ENCODE measurements at places on chromosomes 16 and 17.

GRCh38 chr16:85477801-85478363 lies 135.2 kb upstream of the GSE1 start:
- DNase-seq, result no peak

- DNase-seq, result peak; percentile 28
These were observed 18.9 kb downstream of the CA4 start for GRCh38 chr17:60168654-60169053.

- no peak for DNase-seq
These were observed 40.7 kb upstream of the ABCA10 start for GRCh38 chr17:69269131-69269998.

DNA sequence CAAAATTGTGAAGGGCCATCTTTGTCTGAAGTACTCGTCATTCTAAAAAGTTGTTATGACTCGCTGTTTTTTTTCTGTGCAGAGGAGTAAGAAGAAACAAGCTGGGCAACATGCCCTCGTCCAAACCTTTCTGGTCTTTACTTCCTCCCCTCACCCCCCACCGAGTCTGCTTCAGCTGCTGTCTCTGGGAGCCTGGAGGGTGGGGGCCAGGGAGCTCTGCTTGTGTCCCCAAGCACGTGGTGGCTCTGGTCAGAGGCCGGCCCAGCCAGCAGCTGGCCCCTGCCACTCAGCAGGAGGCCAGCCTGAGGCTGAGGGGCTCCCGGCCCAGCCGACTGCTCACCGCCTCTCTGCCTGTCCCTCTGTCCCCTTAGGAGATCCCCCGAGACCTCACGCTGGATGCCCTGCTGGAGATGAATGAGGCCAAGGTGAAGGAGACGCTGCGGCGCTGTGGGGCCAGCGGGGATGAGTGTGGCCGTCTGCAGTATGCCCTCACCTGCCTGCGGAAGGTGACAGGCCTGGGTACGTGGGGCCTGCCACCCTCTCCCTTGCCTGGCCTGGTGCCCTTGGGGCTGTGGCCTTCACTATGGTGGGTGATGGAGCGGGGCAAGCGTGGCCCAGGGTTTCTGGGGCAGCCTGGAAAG lies 53.7 kb upstream of the LGALS9 start:
- no peak for DNase-seq

DNA sequence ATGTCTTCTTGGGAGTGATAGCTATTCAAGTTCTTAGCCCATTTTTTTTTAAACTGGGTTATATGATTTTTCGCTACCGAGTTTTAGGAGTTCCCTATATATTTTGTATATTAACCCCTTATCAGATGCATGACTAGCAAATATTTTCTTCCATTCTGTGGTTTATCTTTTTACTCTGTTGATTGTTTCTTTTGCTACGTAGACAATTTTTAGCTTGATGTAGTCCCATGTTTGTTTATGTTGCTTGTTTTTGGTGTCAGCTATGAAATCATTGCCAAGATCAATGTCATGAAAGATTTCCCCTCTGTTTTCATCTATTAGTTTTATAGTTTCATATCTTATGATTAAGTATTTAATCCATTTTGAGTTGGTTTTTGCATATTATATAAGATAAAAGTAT lies 480.5 kb downstream of the CDH11 start:
- DNase-seq, result no peak

DNA sequence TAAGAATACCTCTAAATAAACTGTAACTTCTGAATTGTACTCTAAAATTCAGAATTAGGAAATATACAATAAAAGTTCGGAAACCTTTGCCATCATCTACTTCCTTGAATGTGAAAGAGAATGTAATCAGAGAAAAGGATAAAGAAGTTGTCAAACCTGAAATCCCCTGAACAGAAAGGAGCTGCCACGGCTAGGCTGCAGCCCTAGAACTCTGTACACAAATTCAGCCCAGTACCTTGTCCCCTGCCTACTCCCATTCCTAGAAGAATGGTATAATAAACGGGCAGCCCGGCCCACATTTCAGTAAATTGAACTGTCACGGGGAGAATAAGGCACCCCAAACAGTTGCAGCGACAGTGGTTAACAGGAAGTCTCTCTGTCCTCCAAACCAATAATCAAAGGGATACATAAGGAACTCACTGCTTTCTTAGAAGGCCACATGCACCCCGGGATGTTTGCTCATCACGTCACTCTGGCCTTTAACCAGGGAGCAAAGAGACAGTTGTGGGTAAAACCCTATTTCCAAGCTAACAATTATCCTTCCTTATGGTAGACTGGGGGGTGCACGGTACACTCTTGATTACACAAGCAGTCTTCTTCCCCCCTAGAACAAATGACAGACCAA lies 24.3 kb upstream of the RFFL start:
- DNase-seq, result no peak

DNA sequence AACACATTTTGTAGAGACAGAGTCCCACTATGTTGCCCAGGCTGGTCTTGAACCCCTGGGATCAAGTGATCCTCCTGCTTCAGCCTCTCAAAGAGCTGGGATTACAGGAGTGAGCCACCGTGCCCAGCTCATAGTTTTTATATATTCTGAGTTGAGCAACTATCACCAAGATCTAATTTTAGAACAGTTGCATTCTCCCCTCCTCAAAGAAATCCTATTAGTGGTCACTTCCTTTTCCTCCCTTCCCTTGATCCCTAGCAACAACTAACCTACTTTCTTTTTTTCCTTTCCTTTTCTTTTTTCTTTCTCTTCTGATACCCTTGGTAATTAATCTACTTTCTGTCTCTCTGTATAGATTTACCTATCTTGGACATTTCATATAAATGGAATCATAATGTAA lies 61.5 kb upstream of the B4GALNT2 start:
- no peak for DNase-seq

GRCh38 chr16:28261942-28262341 lies 30.4 kb upstream of the SBK1 start:
- DNase-seq, result no peak

- peak; percentile 26 for DNase-seq
These were observed 6.5 kb downstream of the ABHD15 start for GRCh38 chr17:29560316-29560715.

DNA sequence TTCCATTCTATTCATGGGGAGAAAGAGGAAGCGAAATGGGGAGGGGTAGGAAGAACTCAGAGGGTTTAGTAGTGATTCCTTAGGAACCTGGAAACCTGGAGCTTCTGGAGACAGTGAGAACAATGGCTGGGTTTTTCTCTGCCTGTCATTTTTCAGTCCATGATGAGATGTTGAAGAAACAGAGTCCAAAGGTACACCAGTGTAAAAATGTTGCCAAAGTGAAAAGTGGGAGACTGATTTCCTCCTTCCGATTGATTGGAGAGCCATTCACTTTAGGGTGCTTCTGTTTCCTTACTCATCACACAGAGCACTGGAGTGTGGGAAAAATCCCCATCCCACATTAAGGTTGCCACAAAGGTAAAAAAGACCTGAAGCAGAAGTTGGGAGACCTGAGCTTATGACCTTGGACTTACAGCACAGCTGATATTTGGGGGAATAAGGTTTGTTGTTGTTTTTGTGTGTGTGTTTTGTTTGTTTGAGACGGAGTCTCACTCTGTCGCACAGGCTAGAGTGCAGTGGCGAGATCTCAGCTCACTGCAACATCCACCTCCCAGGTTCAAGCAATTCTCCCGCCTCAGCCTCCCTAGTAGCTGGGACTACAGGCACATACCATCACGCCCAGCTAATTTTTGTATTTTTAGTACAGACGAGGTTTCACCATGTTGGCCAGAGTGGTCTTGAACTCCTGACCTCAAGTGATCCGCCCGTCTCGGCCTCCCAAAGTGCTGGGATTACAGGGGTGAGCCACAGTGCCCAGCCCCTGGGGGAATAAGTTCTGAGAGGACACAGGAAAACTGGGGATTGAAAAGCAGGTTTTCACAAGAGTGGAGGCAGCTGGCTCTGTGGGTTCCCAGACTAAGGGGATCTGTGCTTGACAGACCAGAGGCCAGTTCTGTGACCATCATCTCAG lies 1.4 kb upstream of the DHX8 start:
- no peak for DNase-seq

- DNase-seq, result no peak
These were observed 76.2 kb upstream of the ZFHX3 start for GRCh38 chr16:73124097-73124652.

- no peak for DNase-seq
These were observed 37.3 kb downstream of the SEC14L1 start for GRCh38 chr17:77178050-77178449.

DNA sequence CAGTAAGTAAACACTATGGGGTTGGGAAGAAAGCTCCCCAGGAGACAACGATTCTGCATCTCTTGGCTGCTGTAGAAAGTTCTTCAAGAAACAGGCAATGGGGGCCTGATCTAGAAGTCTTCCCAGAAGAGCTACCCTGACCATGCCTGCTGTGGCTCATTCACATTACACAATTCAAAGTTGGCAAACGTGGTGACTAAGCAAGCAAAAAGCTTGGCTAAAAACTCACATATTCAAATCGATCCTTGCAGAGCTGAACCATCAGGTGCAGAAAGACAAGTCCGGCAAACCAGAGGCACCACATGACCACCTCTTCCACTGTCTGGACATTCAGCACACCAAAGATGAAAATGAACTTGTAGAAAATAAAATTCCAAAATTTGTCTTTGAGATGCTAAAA lies 16.1 kb downstream of the AMFR start:
- DNase-seq, result no peak

DNA sequence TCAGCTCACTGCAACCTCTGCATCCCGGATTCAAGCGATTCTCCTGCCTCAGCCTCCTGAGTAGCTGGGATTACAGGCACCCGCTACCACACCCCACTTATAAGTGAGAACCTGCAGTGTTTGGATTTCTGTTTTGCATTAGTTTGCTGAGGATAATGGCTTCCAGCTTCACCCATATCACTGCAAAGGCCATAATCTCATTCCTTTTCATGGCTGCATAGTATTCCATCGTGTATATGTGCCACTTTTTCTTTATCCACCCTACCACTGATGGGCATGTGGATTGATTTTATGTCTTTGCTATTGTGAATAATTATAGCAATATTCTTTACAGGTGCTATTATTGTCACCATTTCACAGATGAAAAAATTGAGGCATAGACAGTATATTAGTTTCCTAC lies 301.0 kb upstream of the MAF start:
- no peak for DNase-seq

DNA sequence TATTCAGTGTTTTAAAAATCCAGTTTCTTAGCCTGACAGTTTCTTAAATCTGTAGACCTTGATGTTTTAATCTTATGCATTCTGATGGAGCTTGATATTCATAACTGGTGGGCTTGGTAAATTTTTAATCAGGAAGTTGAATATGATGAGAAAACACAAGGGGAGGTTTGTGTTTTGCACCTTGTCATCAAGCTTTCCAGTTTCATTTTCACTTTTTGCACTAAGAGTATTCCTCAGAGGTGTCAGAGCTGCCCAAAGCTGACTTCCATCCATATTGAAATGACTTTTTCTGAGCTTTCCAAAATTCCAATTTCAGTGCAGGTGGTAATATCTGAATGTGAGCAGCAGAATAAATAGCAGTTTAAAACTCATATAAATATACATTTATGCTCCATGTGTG lies 555.0 kb upstream of the RBFOX1 start:
- DNase-seq, result no peak

DNA sequence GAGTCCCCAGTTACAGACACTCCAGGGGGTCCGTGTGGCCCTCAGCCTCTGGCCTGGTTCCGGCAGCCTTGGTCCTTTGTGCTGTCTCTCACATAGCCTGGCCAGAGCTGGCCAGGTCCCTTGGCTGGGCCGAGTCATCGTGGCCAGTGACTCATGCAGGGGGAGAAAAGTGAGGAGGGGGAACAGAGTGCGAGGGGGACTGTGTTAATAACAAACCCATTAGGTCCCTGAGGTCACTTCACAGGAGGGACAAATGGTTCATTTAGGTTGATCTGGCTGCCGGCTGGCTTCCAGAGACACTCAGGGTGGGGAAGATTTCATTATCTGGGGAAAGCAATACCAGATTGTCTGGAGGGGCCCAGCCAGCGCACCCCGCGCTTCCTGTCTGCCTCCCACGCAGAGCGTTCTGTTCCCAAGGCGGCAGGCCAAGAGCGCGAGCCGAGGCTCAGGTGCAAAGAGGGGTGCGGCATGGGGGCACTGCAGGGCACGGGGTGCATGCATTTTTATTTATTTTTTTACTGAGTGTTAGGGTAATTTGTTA lies 223.1 kb downstream of the SEC14L1 start:
- DNase-seq, result peak; percentile 66

DNA sequence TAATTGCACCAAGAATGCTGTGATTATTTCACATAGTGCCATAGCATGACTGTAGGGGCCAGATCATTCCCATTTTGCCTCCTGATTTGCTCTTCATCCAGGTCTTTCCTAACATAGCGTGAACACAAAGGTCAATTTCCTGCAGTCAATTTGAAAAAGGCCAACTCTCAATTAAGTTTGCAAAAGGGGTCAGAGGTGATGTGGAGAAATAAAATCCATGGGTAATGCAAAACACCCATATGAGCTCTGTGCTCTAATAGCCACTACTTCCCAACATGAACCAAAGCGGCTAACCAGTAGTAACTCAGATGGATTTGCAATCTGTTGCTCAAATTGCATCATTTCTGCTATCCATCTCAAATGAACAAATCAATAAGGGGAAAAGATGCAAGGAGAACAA lies 275.5 kb upstream of the SOX9 start:
- DNase-seq, result no peak

GRCh38 chr16:21593530-21594289 lies 5.7 kb upstream of the METTL9 start:
- no peak for DNase-seq

DNA sequence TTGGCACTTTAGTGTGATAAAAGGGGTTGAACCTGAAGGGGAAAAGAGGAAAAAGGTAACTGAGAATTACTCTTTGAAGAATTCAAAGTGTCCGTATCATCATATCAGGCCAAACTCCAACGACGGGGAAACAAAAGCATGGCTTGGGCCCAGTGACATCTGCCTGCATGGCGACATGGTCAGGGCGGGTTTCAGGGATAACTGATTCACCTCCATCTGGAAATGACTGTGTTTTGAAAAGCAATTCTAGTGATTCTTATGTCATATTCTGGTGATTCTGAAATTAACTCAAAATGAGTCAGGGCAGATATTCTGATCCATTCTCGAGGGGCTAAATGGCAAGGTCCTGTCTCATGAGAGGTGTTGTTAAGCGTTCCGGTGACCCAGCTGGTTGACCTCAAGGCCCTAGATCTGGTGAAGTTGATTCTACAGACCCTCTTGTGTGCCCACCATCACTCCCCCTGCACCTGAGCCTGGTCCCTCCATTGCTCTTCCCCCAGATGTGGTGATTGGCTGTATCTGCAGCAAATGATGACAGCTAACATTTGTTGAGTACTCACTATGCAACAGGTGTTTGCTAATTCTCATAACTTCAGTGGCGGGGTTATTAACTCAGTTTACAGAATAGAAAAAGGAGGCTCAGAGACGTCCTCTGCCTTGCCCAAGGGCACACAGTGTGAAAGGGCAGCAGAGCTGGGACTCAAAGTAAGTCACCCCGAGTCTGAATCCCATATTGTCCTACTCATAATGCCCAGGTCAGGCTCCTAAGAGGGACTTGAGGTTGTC lies 251.8 kb downstream of the MAF start:
- DNase-seq, result no peak

GRCh38 chr17:75271955-75272847 lies 1.2 kb upstream of the MIF4GD start:
- DNase-seq, result no peak

- DNase-seq, result no peak
These were observed 1.4 kb downstream of the RAB11FIP3 start for GRCh38 chr16:426906-427249.

GRCh38 chr17:66417300-66417719 lies 114.9 kb downstream of the PRKCA start:
- no peak for DNase-seq

- DNase-seq, result no peak
These were observed 1.5 kb downstream of the CASKIN1 start for GRCh38 chr16:2194852-2195321.

All from sciatic nerve (tissue), 2 donors.